ENCODE measurements at places on chromosomes 11 and 22.

DNA sequence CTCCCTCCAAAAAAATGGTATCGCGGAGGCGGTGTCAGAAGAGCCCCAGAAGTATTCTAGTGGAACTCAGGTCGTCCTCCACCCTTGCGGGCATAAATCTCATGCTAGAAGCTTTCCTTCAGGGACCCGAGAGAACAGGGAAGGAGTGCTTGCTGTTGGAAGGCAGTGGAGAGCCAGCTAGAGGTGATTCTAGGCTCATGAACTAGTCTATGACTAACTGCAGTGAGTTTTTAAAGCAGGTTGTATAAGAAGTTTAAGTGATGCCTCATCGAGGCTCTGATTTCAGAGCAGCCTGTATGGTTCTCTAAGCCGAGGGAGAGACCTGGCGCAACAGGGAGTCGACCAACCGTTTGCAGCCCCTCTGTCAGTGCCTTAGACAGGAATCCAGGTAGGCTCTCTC lies 85.7 kb downstream of the TBC1D22A start:
- DNase-seq, result no peak

- no peak for DNase-seq
Measured at GRCh38 chr11:62506413-62507124, 40.0 kb downstream of the AHNAK start.

GRCh38 chr11:130551388-130551787 lies 102.9 kb downstream of the ADAMTS15 start:
- no peak for DNase-seq

DNA sequence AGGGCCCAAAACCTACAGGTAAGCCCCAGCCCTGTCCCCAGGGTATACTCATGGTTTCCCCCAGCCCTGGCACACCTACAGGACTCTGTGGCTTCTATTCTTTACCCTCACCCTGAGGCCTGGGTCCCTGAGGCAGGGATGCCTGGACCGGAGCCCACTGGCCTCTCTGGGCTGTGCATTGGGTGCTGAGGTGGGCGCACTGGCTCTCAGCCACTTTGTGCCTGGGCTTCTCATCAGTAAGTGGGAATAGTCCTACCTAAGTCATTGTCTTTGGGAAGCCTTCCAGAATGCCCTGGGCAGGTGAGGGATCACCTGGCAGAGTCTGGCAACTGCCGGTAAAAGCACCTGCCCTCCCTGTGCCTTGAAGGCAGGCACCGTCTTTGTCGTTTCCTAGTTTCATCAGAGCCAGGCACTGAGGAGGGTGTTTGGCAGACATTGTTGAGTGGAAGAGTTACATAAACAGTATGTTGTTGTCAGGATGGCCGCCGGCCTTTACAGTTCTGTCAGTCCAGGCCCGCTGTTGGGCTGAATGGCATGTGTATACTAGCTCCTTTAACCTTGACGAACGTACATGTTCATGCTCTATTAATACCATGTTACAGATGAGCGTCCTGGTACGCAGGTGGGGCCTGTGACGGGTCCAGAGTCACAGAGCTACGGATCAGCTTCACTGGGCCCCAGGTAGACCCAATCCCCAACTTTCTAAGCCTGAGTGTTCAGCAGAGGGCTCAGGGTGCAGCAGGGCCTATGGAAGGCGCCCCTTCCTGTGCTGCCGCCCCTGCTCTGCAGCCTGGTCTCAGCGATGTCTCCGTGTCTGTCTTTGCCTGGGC lies 23.0 kb downstream of the SHANK3 start:
- no peak for DNase-seq

DNA sequence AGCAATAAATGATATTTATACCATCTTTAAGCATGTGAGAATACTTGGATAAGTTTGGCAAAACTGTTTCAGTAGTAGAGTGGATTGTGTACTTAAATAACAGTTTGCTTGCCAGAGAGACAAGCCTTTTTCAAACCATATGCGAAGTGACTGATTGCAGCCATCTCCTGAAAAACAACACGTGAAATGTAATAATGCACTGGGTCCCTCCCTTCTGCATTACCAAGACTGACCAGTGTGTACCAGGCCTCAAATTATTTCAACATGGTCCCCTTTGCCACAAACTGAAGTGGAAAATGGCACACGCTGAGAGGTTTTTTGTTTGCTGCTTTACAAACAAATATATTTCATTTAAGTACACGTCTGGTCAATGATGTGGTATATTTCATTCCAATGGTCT lies 337.4 kb downstream of the SOX6 start:
- no peak for DNase-seq

DNA sequence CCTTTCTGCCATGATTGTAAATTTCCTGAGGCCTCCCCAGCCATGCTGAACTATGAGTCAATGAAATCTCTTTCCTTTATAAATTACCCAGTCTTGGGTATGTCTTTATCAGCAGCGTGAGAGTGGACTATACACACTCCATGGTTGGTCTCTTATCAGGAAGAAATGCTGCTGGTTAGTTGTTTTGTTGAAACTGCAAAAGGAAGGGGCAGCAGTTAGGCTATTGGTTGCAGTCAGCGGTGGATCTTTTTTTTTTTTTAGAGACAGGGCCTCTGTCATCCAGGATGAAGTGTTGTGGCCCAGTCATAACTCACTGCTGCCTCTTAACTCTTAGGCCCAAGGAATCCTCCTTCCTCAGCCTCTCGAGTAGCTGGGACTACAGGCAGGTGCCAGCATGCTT lies 51.7 kb downstream of the HSD17B12 start:
- no peak for DNase-seq

DNA sequence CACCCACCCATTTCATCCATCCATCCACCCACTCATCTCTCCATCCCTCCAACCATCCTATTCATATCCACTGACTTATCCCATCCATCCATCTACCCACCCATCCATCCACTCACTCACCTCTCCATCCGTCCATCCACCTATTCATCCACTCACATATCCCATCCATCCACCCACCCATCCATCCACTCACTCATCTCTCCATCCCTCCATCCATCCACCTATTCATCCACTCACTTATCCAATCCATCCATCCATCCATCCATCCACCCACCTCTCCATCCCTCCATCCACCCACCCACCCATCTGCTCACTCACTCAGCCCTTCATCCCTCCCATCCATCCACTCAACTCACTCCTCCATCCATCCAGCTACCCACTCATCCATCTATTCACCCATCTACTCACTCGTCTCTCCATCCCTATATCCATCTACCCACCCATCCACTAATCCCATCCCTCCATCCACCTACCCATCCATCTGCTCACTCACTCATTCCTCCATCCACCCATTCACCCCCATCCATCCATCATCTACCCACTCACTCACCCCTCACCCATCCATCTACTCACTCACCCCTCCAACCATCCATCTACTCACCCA lies 36.2 kb downstream of the TRMU start:
- DNase-seq, result no peak

DNA sequence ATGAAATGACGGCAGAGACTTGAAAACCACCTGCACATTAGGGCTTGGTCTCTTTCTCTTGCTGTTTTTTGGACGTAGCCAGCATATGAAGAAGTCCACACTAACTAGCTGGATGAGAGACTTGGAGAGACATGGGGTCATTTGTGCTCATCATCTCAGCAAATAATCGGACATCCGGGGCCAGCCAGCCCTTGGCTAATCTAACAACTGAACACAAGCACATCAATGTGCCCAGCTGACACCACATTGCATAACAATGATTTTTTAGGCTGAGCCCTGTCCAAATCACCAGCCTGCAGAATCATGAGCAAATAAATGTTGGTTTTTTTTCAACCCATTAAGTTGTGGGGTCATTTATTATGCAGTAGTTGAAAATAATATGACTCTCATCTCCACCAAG lies 460.3 kb upstream of the LARGE1 start:
- no peak for DNase-seq

DNA sequence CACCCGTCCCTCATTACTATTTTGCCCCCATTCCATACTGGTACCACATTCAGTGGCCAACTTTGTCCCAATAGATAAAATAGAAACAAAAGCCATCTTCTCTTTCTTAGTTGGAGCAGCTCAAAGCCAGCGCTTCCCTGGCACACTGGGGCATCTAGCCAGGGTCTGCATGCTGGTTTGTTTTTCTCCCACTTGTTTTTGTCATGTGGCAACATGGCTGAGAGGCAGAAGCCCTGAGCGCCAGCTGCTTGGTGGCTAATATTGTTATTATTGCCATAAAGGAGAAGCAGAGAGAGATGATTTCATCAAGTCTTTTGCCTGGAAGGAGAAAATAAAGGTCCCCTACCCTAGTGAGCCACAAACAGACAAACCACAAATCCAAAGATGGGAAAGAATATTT lies 48.4 kb upstream of the CRTAM start:
- DNase-seq, result no peak

DNA sequence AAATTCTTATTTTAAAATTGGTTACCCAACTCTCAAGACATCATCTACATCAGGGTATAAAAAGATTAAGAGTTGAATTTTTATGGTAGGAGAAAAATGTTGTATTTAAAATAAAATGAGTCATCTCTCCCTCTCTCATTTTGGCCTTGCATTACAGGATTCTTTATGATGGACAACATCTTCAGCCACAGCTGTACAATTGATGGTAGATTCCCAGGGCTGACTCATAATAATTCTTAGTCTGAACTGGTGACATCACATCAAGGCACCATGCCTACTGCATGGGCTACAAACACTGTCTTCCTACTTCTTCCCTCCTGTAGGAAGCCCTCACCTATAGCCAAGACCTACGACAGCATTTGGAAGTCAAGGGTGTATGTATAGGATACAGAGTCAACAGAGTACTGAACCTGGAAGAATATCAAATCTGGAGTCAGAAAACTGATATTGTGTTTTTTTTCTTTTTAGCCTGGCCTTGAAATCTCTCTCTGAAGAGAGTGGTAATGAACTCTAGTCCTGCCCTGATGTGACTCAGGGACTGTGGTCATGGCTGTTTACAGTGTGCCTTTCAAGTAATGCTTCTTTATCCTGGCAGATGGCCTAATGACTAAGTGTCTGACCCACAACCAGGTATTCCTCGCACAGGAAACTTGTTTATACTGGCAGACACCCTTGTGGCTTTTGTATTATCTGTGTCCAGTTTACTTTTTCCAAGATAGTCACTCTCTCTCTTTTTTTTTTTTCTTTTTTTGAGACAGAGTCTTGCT lies 32.5 kb downstream of the MRGPRX2 start:
- DNase-seq, result no peak

GRCh38 chr11:69640995-69641581 lies at the start of gene CCND1:
CCND1 (plus strand) TSS chr11:69641156; CDS start chr11:69641314, 158 bp downstream.
- no peak for DNase-seq

- no peak for DNase-seq
Measured at GRCh38 chr22:36550701-36551495, 21.9 kb upstream of the EIF3D start.

Data from esophagus squamous epithelium (tissue), 5 donors.